ENCODE measurements at places on chromosomes 11 and 22. TPM values are rescaled to one million over a fixed set of nuclear protein-coding genes. Genes with fewer than 3 reads are reported as not detected.

FGF4 gene
- total RNA-seq = not detected

TRPC6 gene
- total RNA-seq = not detected

LGR4 gene
- total RNA-seq = 5.8 TPM

RIC3 gene
- 0.16 TPM for total RNA-seq

MRPL11 gene
- total RNA-seq = 148 TPM

E2F8 gene
- total RNA-seq = 16.1 TPM

MS4A8 gene
- not detected for total RNA-seq

MMP8 gene
- total RNA-seq = not detected

SLC43A3 gene
- total RNA-seq = 257 TPM

BACE1 gene
- total RNA-seq = 0.29 TPM

KCNJ5 gene
- 0.04 TPM for total RNA-seq

MRGPRE gene
- total RNA-seq = not detected

SLC35F2 gene
- 53.4 TPM for total RNA-seq

TMEM151A gene
- total RNA-seq = not detected
